ENCODE measurements at places on chromosomes 6 and 20.

DNA sequence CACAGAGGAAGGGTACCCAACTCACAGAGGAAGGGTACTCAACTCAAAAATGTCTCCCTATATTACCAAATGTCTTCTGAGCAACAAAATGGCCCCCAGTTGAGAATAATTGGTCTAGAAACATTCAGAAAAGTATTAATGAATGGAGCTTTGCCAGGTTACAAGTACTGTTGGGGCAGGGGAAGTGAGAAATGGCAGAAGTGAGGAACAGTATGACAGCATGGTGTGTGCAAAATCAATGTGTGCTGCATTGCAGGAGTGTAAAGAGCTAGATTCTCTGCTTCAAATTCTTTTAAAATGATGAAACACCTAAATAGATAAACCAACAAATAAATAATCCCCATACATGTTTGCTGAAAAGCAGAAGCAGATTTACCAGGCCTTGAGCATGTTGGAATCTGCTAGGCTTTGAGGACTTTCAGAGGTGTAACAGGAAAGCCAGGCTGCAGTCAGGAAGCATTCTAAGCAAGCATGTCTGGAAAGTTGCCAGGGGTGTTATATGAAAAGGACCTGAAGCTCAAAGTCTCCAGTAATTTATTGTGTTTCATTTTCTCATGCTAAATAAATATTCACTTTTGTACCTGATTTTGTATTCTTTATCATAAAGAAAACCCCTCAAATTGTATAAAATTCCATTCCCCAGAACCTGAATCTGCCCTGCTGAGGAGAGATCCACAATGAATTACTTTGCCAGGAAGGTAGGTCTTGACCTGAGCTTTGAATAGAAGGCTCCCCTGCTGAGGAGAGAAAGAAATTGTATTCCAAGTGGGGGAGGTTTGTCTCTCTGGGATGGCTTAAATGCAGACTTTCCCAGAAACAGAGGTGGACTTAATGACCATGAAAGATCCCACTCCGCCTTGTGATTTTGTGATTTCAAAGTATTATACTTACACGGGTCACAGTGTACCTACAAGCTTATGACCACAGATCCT lies 265.0 kb upstream of the MARCKS start:
- peak; percentile 22 for DNase-seq

DNA sequence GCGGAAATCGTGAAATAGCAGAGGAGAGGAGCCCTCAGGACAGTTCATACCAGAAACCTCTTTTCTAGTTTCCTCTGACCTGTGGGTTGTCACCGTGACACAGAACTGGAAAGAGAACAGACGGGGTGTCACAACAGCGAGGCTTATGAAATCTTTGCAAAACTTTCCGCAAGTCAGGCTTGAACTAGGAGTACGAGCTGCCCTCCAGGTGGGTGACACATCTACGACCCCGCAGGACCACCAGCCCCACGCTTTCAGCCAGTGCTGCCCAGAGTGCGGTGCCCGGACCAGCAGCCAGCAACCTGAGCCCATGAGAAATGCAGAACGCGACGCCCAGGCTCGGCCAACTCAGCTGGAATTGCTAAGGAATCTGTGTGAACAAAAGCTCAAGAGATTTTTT lies 30.8 kb downstream of the WRNIP1 start:
- DNase-seq: no peak

DNA sequence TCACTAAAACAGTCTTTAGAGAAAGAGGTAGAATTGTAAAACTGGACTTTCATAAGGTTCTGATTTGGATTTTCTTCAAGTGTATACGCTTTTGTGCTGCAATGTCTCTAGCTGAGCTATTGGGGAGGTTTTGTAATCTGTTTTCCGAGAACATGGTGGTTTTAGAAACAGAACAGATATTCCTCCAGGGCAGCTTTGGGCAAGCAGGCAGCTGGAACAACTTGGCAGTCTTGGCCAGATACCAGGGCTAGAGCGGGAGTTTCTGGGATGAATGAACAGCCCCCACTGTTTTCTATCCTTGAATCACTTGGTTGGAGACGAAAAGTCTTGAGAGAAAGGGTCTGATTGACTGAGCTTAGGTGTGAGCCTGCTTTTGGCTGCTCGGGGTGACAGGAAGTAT lies 17.1 kb upstream of the ARMC2 start:
- DNase-seq: no peak

DNA sequence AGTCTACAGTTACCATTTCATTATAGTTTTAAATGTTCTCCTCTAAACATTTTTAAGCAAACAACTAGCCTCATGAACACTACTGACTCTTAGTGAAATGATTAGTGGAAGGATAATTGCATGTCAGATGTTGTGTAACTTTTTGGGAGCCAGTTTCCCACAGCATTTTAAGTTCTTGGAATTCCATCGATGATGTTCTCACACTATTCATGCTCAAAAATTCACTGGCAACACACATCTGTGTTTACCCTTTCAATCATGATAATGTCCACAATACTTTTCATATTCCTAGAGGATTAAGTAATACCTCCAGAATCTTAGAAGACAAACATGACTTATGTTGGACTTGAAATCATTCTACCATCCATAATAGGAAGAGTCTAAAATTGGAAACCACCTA lies 678.1 kb upstream of the ID4 start:
- DNase-seq: no peak

- no peak for DNase-seq
Measured at GRCh38 chr6:162849269-162849668, 121.5 kb downstream of the PACRG start.

GRCh38 chr6:77468939-77469338 lies 5.6 kb upstream of the HTR1B start:
- no peak for DNase-seq

DNA sequence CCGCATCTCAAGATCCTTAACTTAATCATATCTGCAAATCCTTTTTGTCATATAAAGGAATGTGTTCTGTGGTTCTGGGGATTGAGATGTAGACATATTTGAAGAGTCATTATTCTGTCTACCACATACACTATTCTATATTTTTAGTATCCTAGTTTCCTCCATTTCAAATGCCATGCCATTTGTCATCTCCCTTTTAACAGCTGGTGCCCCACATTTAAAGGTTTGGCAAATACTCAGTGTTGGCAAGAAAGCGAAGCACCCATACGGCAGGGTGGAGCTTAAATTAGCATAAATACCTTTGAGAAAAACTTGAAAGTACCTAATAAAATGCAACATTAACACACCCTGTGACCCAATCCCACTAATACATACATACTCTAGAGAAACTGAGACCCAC lies 31.7 kb downstream of the PAK5 start:
- no peak for DNase-seq

DNA sequence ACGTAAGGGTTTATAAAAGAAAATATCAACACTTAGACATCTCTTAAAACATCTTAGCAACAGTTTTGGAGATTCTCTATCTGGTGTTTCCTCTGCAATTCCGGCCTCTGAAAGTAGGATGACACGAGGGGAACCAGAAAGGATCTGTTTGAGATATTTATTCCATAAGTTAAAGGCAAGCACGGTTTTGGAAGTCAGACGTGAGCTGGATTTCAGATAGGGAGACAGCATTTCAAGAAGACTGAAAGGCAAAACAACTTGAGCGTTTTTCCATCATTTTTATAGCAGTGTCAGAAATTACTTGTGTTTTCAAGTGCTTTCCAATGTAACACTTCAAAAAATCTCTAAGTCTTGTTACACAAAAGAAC lies 52.9 kb upstream of the BTN3A2 start:
- DNase-seq: no peak

- no peak for DNase-seq
Measured at GRCh38 chr20:50107086-50107660, 5.8 kb downstream of the UBE2V1 start.

DNA sequence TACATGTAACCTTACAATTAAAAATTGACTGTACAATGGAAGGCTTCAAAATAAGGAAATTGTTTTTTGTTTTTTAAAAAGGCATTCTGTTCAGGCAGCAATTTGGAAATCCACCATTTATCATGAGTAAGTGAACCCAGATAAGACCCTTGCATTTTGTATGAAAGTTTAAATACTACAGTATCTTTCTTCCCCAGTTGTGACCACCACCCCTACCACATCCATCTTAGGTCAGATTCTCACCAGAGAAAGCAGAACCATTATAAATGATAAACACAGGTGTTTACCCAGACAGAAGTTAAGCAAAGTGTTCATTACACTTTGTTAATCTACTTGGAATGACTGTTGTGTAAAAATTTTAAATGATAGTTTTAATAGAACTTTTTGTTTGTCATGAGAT lies 20.2 kb downstream of the SENP6 start:
- DNase-seq: no peak

- no peak for DNase-seq
Measured at GRCh38 chr6:114739656-114740055, 396.8 kb upstream of the HS3ST5 start.

- DNase-seq: no peak
Measured at GRCh38 chr6:90459225-90459758, 127.6 kb downstream of the MAP3K7 start.

DNA sequence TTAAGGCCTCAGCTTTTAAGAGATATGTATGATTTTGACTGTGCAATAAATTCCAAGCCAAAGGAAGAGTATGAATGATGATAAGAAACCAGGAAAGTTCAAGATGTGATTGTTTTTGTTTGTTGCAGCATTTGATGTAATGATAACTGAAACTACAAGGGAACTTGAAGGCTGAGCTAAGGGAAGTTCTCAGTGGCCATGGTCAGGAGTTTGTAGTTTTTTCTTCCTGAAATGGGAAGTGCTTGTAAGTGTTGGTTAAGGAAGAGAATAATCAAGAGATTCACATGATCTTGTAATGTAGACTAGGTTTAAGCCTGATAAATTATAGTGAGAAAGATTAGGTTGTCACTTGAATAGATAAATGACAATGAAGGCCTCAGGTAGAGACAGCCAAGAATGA lies 53.4 kb downstream of the PTCHD4 start:
- DNase-seq: no peak

- DNase-seq: no peak
Measured at GRCh38 chr6:29946223-29947076, 4.1 kb downstream of the HLA-A start.

- no peak for DNase-seq
Measured at GRCh38 chr6:33213166-33213988, 5.1 kb downstream of the RING1 start.

DNA sequence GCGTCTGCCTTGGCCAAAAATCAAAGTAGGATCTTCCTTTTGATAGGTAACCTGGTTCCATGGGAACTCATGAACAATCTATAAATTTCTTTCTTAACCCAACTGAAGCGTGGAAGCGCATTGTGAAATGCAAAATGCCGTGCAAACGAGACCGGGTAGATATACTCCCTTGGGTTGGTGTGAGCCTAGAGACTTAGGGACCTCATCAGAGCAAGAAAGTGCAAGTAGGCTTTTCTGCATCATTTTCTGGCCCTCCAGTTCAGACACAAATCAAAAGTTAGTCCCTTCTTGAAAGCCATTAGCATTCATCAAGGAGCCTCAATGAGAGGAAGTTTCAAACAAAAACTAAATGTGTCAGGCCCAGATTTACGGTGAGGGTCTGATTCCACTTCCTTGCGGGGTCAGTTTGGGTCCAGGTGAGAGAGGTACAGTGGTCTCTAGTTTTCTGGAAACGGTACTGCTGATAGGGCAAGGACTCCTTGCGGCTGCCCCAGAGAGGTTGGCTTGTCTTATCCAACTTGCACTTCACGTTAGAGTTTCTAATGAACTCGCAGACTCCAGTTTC lies 5.3 kb upstream of the ZNF184 start:
- DNase-seq: no peak

- DNase-seq: no peak
Measured at GRCh38 chr6:7050872-7051779, 56.6 kb upstream of the RREB1 start.

GRCh38 chr6:70669133-70669532 lies 1.4 kb downstream of the SMAP1 start:
- DNase-seq: no peak

GRCh38 chr20:63129991-63130657 lies 85.8 kb downstream of the YTHDF1 start:
- DNase-seq: no peak

GRCh38 chr20:58051367-58051766 lies 177.1 kb downstream of the ANKRD60 start:
- DNase-seq: no peak

- no peak for DNase-seq
Measured at GRCh38 chr20:46325789-46326188, 17.5 kb upstream of the CDH22 start.

GRCh38 chr6:708237-708598 lies 15.3 kb upstream of the EXOC2 start:
- DNase-seq: no peak

DNA sequence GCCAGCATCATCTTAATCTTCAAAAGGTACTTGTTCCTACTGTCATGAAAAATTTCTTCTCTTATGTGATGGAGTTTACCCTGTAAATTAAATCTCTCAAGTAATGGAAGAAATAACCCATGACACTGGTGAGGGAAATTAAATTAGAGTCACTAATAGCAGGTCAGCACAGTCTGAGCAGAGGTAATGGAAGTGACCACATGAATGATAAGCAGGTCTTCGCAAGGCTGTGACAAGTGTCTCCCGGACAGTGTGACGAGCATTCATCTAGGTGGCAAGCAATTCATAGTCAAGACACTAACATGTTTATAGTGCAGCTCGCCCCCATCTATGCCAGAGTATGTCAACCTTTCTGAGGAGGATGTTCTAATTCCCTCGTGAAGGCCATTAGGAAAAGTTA lies 249.2 kb downstream of the FRK start:
- DNase-seq: no peak

GRCh38 chr20:19628570-19629134 lies 129.4 kb upstream of the RIN2 start:
- DNase-seq: peak; percentile 44

DNA sequence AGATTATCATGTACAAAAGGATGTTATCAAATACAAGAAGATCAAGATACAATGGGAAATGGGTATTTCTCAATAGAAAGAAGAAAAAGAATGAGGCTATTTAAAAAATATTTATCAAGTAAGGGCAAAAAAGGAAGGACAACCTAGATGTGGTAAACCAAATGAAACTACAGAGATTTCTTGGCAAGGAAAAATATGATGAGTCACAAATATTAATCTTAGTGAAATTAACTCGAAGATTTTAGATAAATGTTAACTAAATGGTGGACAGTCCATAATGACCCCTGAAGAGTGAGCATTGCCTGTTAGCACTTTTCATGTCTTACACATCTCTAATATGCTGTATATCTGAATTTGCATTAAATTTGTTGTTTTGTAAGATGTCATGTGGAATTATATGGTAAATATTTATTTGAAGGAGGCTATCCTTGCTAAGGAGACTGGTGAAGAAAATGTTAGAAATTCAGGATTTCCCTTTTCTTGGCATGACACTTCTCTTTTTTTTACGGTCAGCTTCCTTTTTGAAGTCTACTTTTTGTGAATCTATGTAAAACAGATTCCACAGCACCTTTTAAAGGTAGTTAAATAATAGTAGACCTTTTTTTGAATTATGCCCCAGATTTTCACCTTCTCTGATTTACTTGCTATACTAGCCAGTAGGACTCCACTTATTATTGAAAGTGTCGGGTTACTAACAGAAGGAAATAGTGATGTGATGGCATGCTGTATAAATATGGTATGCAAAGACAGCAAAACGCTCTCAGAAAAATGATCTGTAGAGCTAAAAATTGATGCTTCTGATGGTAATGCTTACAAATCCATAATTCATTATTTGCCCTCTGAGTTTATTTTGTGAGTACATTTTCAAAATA lies 120.5 kb downstream of the HIVEP1 start:
- no peak for DNase-seq

Data from COR-L47 (cell line).